NCI-H446 treated with DMSO at 0.1 percent for 48 hours (cell line): ENCODE measurements at places on chromosomes 7 and 10.

DNA sequence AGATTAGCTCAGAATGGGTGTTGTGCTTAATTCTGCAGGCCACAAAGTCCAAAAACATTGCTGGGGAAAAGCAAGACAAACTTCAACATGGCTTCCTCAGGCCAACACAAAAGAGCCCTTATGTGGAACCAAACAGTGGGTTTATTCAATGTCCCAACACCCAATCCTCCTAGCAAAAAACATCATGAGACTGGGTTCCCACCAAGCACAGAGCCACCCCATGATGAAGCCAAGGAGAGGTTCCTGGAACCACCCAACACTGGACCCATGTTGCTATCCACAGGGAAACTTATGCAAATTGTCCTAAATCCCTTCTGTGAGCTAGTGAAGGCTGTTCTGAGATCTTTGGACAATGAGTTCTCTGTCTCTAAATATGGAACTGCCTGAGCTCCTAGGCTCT, 24.0 kb downstream of the SLC25A13 start:
- no peak for DNase-seq

DNA sequence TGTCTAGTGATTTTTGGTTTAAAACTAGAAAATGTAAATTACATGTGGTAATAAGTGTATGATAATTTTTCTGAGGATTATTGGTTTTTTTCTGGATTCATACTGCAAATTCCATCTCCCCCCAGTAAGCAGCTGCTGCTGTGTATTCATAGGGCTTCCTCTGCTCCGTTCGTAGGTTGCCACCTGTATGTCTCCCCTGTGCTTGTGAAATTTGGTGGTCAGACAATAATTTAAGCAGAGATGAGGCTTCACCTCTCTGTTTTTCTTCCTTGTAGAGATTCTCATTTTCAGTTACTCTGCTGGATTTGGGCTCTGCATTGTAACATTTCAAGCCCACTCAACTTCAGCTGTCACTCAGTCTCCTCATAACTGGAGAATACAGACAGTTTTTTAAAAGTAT, 50.9 kb downstream of the FOXI2 start:
- no peak for DNase-seq

GRCh38 chr10:35219292-35219691, 92.6 kb downstream of the CREM start:
- DNase-seq: no peak

DNA sequence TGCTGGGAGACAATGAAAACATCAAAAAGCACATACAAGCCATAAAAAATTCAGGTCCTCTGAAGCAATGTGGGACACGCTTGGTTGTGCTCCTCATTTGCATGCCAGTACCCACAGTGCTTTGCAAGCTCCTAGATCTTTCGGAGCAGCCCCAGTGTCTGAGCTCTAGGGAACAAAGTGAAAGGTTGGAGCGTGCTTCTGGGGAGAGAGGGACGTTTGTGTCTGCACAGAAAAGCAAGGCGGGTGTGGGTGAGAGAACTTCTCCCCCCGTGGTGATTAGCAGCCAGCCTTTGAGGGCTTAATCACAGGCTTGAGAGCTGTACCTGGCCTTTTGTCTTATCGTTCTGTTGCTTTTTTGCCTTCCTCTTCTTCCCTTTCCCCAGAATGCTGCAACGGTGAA, 76.7 kb upstream of the HABP2 start:
- DNase-seq: no peak

DNA sequence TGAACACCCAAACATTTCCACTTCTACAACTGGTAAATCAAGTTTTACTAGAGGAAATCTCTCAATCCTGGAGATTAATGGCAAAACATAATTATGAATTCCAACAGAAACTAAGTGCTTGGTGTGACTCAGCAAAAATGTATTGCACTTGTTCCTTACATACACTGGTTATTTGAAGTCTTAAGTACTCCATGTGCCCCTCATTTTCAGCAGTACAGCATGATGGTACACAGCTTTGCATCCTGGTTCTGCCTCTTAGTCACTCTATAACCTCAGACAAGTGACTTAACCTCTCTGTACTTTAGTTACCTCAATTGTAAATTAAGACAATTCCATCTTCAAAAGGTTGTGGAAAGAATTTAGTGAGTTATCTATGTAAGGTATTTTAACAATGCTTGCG, 12.9 kb downstream of the SLC16A12 start:
- DNase-seq: no peak

DNA sequence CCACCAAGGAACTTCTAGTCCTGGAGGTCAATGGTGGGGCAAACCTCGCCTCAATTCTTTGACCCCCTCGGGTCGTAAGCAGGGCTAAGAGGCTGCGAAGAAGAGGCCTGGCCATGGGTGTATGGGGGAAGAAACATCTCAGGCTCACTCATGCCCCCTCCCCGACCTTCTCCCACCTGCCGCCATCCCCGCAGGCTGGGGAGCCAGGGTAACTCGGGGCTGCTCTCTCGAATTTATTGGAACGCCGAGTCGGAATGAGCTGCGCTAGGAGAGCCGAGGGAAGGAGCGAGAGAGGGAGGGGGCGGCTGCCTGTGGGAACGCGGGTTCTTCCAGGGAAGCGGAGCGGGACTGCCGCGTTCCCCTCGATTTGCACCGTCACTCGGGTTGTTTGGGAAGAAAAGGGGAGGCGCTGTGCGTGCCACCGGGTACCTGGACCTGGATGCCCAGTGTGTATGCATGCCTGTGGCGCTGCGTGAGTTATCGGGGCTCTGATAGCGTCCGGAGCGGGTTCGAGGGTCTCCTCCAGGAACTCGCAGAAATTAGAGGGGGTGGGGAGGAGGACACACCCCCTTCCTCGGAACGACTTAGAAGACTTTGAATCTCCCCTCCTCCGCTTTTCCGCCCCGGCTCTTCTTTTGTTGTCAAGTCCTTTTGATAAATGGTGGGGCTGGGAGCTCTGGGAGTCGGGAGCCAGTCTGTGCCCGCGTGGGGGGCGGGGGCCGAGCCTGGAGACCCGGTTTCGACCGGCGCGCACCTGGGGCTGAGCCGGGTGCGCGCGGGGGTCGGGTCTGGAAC, 1.8 kb upstream of the ZNF503 start:
- DNase-seq: no peak

- DNase-seq: no peak
Observed at GRCh38 chr7:27251136-27251651, 8.6 kb downstream of the EVX1 start.

DNA sequence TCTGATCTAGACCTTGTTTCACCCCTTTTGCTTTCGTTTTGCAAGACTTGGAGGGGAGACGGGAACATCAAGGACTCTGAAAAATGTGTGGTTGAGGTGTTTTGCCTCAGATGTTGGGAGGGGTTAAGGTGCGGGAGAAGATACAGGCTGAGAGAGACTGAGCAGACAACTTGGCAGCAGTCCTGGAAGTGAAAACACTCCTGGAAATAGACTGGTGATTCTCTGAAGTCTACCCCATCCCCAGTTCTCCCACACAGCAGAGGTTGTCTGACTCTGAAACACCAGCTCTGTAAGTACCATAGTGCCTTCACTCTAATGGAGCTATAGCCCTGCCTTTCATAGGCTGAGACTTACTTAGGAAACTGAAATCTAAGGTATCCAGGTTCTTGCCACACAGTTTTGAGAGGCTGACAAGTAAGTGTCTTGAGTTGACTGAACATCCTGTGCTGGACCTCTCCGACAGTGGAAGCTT, 152.5 kb downstream of the PPP1R9A start:
- no peak for DNase-seq

DNA sequence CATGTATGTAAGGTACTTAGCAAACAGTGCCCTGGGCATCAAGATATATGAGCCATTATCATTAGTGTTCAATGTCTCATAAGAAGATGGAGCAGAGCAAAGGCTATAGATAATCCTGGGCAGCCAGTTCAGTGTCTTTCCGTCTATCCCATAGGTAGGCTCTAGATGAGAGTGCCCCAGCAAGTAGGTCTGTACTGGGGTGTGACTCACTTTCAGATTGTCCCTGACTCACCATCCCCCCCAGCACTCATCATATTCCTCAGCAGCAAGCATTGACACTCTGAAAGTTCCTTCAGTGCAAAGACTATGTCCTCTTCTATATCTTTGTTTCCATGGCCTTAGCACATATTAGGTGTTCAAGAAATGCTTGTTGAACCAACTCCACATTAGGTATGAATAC, 20.0 kb upstream of the FAM204A start:
- DNase-seq: no peak

DNA sequence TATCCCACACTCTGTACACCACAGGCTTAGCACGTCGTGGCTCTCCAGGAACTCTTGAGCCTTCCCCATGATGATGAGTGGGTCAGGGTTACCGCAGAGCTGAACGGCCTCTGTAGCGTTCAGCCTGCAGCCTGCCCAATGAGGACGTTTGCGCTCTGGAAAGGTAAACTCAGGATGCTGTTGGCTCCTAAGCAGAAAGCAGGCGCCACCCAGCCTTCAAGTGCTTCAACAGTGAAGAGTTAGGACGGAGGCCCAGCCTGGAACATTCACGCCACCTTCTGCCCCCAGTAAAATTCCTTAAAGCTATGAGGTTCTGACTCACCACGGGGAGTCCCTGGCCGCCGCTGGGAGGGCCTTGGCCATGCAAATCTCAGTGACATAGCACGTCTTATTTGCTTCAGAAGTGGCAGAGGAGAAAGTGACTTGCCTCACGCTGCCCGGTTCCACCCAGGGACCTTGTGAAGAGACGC, 161.5 kb upstream of the SH2B2 start:
- no peak for DNase-seq

DNA sequence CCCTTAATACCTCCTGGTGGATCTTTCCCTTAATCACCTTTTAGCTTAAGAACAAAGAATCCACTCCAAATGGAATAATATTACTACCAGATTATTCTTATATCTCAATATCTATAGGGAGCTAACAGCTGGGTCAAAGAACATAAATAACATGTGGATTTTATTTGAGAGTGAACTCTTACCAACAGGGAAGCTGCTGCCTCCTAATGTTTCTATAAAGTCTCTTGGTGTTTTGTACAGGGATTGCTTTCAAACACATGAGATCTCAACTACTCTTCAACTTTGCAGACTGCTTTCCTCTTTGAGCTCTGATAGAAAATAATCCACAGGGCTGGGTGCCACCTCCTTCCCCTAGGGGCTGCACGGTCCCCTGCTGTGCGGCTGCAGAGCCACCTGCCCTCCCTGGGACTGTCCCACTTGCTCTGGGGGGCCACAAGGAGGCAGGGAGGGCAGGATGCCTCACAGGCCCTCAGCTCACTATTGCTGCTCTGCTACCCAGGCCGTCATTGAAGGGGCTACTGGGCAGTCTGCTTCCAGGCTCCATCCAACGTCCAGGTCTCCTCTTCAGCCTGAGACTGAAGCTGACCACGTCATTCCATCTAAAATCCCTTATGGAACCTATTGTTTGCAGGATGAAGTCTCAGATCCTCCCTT, 191.2 kb downstream of the CXCL12 start:
- DNase-seq: no peak

GRCh38 chr10:2913474-2913873, 153.9 kb upstream of the PFKP start:
- no peak for DNase-seq

DNA sequence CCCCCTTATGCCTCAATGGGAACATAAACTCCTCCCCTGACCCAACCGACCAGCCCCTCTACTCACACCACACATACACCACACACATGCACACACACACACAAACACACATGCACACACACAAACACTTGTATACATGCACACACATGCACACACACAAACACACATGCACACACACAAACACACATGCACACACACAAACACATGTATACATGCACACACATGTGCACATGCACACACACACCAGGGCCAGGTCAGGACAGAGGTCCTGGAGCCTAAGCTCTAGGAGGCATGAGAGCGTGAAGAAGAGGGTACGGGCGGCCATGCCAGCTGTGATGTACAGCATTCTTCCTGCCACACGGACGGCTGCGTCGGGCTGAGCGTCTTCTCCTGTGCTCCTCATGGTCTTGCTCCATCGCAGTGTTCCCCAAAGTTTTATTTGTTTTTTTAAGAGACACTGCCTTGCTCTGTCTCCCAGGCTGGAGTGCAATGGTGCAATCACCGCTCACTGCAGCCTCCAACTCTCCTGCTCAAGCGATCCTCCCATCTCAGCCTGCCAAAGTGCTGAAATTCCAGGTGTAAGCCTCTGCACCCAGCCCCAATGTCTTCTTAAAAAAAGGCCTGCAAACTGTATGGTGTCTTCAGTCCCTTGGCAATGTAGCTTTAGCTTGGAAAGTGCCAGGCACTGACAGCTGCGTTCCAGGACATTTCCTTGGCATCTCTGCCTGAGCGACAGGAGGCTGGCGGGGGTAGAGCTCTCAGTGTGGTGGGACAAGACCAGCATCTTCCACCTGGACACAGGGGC, 38.8 kb upstream of the INPP5A start:
- no peak for DNase-seq

DNA sequence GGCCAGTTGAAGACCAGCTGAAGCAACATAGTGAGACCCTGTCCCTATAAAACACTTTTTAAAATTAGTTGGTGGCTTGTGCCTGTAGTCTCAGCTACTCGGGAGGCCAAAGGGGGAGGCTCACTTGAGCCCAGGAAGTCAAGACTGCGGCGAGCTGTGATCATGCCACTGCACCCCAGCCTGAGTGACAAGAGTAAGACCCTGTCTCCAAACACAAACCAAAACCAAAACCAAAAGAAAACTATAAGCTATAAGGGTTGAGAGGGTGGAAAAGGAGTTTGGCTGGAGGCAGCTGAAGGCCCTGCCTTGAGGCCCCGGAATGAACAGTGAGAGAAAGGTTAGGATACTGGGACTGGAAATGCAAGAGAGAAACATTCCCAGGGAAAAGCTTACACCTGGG, 10.9 kb upstream of the EXOC6 start:
- DNase-seq: no peak

DNA sequence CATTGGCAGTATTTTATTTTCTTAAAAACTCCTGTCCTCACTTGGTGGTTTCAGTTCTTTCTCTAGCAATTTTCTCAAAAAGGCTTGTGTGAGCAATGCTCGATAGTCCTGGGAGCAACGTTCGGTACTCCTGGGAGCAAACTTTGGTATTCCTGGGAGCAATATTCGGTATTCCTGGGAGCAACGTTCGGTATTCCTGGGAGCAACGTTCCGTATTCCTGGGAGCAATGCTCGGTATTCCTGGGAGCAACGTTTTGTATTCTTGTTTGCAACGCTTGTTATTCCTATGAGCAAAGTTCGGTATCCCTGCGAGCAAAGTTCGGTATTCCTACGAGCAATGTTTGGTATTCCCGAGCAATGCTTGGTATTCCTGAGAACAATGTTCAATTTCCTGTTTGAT, 362.0 kb upstream of the ADARB2 start:
- no peak for DNase-seq

GRCh38 chr10:130493021-130493420, 356.8 kb downstream of the GLRX3 start:
- DNase-seq: no peak

- no peak for DNase-seq
Observed at GRCh38 chr7:69105092-69105491, 493.2 kb upstream of the AUTS2 start.
